Stimulated activated CD4-positive, alpha-beta T cell treated with anti-CD3 and anti-CD28 coated beads, Interleukin-15, amount 100 ng/mL, for 48 hours (primary cell): ENCODE measurements at places on chromosomes 1 and 21.

- no peak for DNase-seq
Observed at GRCh38 chr1:162984699-162985098, 84.5 kb upstream of the RGS4 start.

DNA sequence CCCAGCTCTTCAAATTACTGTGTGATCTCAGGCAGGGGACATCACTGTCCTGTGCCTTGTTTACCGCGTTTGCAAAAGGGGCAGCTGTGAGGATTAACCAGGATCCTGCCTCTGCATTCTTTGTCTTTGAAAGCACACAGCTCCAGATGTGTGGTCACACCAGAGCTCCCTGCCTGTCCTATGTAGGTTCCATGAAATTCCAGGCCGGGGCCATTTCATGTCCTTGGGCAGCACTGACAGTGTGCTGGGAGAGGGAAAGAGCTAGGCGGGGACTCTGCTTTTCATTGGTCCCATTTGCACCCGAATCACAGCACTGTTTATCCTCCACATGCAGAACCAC lies 42.2 kb upstream of the SELENON start:
- DNase-seq: no peak

DNA sequence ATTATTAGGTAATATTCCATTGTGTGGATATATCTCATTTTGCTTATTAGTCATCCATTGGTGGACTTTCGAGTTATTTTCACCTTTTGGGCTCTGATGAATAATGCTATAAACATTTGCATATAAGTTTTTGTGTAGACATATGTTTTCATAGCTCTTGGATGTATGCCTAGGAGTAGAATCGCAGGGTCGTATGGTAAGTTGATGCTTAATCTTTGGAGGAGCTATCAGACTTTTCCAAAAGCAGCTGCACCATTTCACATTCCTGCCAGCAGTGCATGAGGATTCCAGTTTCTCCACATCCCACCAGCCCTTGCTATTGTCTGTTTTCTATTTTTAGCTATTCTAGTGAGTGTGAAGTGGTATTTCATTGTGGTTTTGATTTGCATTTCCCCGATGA lies 120.3 kb upstream of the TMEM51 start:
- no peak for DNase-seq

GRCh38 chr1:52032785-52033131 lies 852 bp downstream of the KTI12 start:
- DNase-seq: no peak
